ENCODE measurements at places on chromosomes 6 and 20. TPM values are rescaled to one million over a fixed set of nuclear protein-coding genes. Genes with fewer than 3 reads are reported as not detected.

The SEMG1 gene
- not detected for total RNA-seq

The DUSP15 gene
- 5.1 TPM for total RNA-seq

The SRMS gene
- not detected for total RNA-seq

The CGA gene
- not detected for total RNA-seq

The SLC22A7 gene
- not detected for total RNA-seq

The SULF2 gene
- total RNA-seq = 40.7 TPM

The NSFL1C gene
- 56.6 TPM for total RNA-seq

The LPA gene
- total RNA-seq = not detected

The SCUBE3 gene
- total RNA-seq = 8.8 TPM

The ENPP3 gene
- 0.14 TPM for total RNA-seq

The BMP5 gene
- 0.93 TPM for total RNA-seq

Measured in left ventricle myocardium inferior (tissue), 1 donor.